ENCODE measurements at places on chromosomes 5 and 9.

GRCh38 chr9:37174247-37174646 is 53.9 kb downstream of the ZCCHC7 start:
- DNase-seq = no peak

- DNase-seq = no peak
These were observed 4.1 kb downstream of the HBEGF start for GRCh38 chr5:140342287-140342686.

GRCh38 chr5:180908400-180908799 is 9.4 kb downstream of the BTNL8 start:
- DNase-seq = no peak

GRCh38 chr5:142107036-142107735 is 1.4 kb upstream of the NDFIP1 start:
- no peak for DNase-seq

Measured in COR-L47 (cell line).